GM10248 (cell line): ENCODE measurements at places on chromosomes 16 and 17.

- DNase-seq = no peak
Observed at GRCh38 chr17:13154930-13155329, 137.1 kb upstream of the ELAC2 start.

DNA sequence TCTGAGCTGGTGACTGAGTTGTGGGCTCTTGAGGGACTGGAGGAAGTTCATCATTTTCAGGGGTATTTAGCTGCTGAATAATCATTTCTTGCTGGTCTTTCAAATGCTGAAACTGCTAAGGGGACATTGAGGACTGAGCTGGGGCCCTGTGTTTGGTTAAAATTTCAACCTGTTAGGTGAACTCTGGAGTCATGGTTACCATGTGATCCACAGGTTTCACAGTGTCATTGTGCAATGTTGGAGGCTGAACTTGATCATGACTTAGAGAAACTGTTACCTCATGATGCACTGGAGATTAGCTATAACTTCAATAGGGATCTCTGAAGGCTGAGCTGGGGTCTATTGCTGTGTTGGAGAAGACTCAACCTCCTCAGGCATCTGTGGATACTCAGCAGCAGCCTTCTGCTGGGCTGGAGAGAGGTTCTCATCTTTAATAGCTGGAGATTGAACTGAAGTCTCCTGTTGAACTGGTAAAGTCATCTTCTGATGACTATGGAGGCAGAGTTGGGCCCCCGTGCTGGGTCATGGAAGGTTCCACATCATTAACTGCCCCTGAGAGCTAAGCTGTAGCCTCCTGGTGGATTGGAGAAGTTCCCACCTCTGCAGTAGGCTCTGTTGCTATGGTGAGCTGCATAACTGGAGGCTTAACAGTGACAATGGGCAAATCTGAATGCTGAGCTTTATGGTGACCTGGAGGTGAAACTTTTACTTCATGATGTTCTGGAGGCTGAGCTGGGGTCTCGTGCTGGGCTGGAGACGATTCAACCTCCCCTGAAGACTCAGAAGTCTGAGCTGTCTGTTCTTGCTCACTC is 15.2 kb downstream of the RDM1 start:
- no peak for DNase-seq

- DNase-seq = no peak
Observed at GRCh38 chr17:18332909-18333489, 17.9 kb downstream of the SMCR8 start.

GRCh38 chr17:82493226-82493781 is 26.2 kb upstream of the FOXK2 start:
- DNase-seq = no peak

DNA sequence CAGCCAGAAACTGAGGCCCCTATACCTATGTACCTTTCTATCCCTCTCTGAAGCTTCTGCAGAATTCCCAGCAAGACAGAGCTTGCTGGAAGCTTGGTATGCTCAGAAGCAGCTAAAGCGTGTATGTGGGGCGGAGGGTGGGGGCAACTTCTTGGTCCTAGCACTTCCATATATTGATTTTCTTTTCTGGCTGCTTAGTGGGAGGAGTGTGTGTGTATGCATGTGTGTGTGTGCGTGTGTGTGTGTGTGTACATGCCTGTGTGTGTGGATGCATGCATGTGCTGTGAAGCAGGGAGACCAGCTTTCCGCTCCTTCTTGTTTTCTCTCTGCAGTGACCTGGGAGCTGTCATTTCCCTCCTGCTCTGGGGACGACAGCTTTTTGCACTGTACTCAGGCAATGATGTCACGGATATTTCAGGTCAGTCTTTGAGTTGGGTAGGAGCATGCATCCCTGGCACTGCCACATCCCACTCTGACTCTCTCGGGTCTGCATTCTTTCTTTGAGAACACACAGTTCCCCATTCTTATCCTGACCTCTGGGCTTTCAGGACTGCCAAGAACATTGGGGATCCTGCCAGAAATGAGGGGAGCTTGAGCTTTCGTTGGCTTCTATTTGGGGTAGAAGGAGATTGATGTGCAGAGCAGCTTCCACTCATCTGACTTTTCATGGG is 10.7 kb downstream of the HPR start:
- no peak for DNase-seq

GRCh38 chr16:81076566-81077075 is 417 bp downstream of the C16orf46 start:
- DNase-seq = peak; percentile 88

DNA sequence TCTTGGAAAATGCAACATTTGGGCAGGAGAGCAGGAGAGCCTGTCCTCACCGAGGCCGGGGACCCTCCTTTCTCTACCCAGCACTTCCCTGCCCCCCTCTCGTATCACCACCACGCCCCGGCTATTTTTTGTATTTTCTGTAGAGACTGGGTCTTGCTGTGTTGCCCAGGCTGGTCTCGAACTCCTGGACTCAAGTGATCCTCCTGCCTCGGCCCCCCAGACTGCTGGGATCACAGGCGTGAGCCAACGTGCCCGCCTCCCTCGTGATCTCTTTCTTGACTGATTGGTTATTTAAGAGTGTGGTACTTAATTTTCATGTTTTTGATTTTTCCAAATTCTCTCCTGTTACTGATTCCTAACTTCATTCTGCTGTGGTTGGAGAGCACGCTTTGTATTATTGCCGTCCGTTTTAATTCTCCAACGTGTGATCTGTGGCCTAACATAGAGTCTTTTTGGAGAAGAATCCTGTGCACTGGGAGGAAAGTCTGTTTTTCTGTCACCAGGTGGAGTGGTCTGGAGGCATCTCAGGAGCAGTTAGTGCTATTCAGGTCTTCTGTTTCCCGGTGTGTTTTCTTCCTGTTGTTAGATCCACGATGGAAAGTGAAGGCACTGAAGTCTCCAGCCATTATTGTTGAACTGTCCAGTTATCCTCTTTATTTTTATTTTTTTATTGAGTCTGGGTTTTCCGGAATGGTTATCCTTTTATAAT is 40.4 kb downstream of the ZNF778 start:
- peak; percentile 24 for DNase-seq

DNA sequence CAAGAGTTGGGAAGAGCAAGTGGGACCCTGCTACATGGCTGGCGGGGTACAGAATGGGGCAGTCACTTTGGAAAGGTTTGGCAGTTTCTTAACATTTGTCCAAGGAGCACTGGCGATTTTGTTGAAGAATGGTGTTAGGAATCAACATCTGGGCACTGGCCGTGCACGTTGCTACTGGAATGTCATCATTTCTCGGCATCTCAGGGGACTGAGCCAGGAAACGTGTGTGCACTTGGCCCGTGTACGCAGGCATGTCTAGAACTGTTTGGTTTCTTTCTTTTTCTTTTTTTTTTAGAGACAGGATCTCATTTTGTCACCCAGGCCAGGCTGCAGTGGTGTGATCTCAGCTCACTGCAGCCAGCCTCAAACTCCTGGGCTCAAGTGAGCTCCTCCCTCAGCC is 17.3 kb upstream of the FOXK2 start:
- no peak for DNase-seq

DNA sequence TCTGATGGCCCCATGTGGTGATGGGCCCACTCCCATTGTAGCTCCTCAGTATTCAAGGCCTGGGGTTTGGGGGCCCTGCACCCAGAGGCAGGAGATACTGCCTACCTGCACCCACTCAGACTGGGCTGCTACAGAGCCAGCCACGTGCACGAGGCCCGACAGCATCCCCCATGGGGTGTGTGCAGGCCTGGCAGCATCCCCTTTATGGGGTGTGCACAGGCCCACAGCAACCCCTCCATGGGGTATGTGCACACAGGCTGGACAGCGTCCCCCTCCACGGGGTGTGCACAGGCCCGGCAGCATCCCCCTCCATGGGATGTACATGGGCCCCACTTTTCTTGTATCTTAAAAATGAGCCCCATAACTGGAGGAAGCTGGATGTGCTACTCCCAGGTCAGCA is 156.0 kb downstream of the RBFOX3 start:
- DNase-seq = no peak

- no peak for DNase-seq
Observed at GRCh38 chr17:45098081-45098868, 34.0 kb downstream of the PLCD3 start.

DNA sequence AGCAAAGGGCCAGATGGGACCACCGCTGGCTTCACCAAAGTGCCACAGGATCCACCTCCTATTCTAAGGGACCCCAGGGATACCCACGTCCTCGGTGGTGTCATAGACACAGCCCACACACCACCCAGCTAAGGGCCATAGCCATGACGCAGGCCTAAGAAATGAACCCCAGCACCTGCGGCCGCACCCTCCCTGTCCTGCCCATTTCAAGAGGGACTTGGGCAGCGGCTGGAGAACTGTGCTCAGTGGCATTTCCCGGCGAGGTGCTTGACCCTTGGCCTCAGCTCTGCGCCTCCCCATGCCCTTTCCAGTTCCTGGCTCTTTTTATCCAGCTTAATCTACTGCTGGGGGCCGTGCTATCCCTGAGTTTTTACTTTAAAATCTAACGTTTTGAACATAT is 27.3 kb downstream of the ZNF778 start:
- no peak for DNase-seq

- DNase-seq = no peak
Observed at GRCh38 chr16:29675811-29676643, 3.0 kb upstream of the QPRT start.

- DNase-seq = no peak
Observed at GRCh38 chr16:72857834-72858664, 189.9 kb downstream of the ZFHX3 start.

DNA sequence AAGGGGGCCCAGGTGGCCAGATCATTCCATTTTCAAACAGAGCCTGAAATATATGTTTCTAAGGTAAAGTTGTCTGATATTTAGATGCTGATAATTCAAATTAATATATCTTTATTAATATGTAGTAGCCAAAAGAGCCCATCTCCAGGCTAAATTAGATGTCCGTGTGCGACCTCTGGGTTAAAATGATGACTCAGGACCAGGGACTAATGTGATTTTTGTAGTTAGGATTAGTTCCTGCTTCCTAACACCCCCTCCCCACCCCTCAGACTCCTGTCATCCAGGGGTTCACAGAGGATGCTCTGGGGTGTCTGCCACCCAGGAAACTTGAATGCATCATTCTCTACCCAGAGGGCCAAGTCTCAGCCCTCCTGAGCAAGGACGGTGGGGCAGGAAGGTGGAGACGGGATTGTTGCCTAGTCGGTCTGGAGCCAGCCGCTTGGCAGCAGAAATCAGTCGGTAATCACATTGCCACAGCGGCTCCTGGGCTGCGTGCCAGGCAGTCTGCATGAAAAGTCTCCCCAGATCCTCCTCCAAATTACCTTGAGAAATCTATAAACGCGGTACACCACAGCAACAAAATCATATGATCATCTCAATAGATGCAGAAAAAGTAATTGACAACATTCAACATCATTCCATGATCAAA is 29.8 kb downstream of the CNGB1 start:
- DNase-seq = no peak

DNA sequence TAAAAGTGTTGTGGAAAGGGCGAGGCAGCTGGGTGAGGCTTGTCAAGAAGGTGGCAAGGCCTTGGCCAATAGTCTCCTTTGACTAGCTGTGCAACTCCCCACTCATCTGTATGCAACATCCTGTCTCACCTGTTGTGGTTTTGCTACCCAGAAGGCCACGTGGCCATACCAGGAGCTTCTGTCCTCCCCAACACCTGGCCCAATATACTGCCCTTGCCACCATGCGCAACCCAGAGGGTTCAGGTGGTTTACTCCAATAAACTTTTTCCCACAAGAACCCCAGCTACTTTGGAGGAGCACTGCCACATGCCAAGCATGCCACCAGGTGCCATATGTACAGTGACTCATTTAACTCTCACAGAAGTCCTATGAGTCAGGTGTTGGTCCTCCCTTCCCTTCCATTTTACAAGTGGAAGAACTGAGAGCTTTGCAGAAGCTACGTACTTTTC is 10.2 kb downstream of the MYO19 start:
- DNase-seq = no peak

DNA sequence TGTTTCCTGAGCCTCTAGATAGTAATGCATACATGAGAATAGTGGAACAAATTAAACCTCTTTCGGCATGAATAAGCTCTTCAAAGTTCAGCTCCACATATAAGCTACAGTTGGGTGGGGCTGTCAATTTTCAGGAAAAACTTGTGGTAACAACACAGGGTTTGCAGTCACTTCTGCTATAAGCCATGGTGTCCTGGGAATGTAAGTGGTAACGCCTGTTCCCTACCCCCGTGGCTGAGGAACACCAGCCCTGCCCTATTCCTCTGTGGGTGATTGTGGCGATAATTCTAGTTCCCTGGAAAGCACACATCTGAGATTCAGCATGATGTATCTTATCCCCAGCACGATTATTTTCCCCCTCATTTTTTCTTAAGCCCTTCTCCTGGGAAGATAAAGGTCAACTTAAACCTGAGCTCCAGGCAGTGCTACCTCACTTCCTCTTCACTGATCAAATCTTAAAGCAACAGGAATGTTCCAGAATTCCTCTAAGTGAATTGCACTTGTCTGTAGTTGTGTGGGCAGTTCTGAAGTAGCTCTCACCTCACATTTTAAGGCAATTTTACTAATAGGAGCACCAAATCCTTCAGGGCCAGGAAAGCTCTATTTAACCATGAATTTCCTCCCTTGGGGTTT is 500.7 kb upstream of the HSBP1 start:
- no peak for DNase-seq

- DNase-seq = no peak
Observed at GRCh38 chr17:1060991-1061390, 64.1 kb downstream of the TIMM22 start.

DNA sequence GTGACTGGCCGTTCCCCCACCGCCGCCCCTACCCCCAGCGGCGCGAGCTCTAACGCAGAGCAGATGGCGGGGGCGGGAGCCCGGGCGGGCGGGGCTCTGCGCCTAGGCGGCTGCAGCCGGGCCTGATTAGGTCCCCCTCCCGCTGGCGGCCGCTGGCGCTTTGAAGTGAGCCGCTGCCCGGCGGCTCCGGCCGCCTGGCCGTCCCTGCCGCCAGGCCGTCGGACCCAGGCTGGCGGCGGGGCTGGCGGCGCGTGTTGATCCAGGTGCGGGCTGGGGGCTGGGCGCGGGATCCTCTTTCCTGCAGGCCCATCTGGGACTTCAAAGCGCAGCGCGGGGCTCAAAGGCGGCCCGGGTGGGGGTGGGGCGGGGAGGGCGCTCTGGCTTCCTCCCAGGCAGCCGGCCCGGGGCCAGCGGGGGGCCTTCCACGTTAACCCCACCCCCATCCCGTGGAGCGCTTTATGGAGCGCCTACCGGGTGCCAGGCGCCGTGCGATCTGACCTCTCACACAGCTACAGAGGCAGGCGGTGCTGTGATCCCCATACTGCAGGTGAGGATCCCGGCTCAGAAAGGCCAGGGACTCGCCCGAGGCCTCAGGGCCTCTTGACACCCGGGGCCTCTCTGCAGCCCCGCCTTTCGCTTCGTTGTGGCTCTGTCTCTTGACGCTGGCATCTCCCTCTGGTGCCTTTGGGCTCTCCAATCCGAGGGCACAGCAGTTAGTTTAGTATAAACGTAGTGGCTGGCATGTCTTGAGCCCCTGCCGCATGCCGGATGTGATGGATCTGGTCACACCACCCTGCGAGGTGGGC is 80.0 kb upstream of the NKD1 start:
- DNase-seq = no peak

DNA sequence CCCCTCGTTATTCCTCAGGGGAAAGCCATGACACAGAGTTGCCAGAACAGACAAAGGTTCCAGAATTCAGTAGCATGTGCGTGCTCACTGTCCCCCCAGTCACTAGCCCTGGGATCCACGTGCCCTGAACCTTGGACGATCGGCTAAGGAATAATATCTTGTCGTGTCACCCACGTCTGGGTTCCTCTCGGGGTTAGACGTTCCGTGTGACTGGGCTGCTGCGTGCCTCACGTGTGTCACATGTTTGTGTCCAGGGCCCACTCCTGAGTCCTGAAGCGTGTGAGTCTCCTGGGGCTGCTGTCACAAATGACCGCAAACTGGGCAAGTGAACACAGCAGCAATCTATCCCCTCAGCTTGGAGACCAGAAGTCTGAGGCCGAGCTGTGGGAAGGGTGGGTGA is 12.4 kb upstream of the ZNF469 start:
- DNase-seq = no peak

GRCh38 chr16:16997349-16997748 is 473.4 kb downstream of the XYLT1 start:
- no peak for DNase-seq
